ENCODE measurements at places on chromosomes 16 and 17. TPM values are rescaled to one million over a fixed set of nuclear protein-coding genes. Genes with fewer than 3 reads are reported as not detected.

Gene DLX4
- total RNA-seq = 0.44 TPM

Gene FOXN1
- 0.29 TPM for total RNA-seq

Gene TMEM98
- total RNA-seq = 59.7 TPM

Gene LRRC37A3
- total RNA-seq = 8.2 TPM

Gene RANBP10
- 7.7 TPM for total RNA-seq

Gene STAC2
- not detected for total RNA-seq

- H3K27me3 ChIP-seq = no peaks in the 10 kb centered on the region
- no peak overlapping the region for H3K27ac ChIP-seq
- DNase-seq = peak; percentile 43
- no peak overlapping the region for H3K4me3 ChIP-seq
Measured at GRCh38 chr17:65472666-65473309, 88.7 kb downstream of the AXIN2 start.

DNA sequence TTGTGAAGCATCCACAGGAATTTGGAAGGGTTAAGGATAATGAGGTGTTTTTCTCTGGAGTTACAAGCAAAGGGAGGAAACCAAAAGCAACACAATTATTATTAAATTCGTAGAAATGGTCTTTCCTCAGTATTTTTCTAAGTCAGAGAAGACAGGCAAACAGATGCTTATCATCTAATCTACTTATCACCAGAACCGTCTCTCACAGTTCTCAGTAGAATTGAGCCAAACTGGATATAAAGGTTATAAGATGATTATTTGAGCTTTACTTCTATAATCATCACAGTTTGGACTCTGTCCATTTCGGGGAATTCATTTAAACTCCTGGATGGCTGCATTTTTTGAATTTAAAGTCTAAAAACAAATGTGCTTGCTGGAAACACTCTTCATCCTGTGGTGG lies 245.0 kb downstream of the KCNJ2 start:
- no peak for DNase-seq
- H3K27ac ChIP-seq = no peak overlapping the region
- H3K4me3 ChIP-seq = no peak overlapping the region
- no peaks in the 10 kb centered on the region for H3K27me3 ChIP-seq

DNA sequence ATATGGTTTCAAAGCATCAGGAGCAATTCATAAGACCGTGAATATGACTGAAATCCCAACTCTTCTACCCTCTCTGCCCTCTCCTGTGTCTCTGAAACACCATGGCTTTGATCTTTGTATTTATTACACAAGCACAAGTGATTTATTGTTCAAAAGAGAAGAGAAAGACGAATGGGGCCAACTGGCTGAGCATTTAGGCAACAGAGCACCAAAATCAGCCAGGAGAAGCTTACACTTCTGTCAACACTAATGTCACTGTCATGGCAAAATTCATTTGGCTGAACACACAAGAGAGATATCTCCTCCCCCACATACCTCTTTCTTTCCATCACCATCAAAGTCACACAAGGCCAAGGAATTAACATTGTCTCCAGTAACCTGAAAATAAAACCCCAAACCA lies 9.3 kb downstream of the BBS2 start:
- DNase-seq = no peak
- no peaks in the 10 kb centered on the region for H3K4me1 ChIP-seq
- H3K36me3 ChIP-seq = no peaks in the 10 kb centered on the region
- no peak overlapping the region for H3K4me3 ChIP-seq
- no peak overlapping the region for H3K27ac ChIP-seq

DNA sequence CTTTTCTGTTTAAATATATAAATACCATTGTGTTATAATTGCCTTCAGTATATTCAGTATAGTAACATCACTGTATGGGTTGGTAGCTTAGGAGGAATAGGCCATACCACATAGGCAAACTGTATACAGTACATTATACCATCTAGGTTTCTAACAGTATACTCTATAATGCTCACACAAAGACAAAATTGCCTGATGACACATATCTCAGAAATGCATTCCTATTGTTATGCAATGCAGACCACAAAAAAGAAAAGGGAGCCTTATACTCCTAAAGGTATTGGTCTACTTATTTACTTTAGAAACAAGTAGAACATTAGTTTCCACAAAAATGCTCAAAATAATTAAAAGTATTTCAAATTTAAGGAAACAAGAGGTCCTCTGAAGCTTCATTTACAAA lies 47.9 kb downstream of the SETD6 start:
- H3K27ac ChIP-seq = no peak overlapping the region
- H3K27me3 ChIP-seq = no peaks in the 10 kb centered on the region
- H3K4me3 ChIP-seq = no peak overlapping the region

DNA sequence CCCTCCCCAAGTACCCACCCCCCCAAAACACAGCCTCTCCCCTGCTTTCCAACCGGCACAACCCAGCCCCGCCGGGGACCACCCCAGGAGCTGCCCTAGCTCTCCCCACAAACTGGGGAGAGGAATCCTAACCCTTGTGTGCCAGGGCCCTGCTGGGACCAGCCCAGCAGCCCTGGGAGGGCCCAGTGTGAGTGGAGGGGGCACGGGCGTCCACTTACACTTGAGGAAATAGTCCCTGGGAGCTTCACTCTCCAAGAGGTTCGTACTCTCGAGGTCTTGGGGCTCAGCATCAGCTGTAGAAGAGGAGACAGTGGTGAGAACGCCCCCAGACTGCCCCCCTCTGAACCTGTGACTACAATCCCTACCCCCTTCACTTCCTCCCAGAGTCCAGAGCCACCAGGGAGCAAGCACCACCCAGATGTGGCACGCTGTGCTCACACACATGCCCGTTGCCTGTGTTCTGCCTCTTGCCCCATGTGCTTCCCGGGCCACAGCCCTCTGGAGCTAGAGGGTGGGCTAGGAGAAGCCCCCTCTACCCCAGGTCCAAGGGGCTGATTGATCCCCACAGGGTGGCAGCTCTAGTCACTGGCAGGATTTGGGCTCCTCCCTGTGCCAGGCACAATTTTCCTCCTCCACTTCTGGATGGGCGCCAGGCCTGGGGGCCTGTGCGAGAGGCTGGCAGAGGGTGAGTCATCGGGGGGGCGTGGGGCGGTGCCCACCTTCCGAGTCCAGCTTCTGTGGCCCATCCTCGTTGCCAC lies 3.0 kb downstream of the TRIM47 start:
- H3K4me1 ChIP-seq = peaks cover 43% of the 10 kb centered on the region
- peak overlapping the region; percentile 94 for H3K4me3 ChIP-seq
- H3K27me3 ChIP-seq = no peaks in the 10 kb centered on the region
- no peaks in the 10 kb centered on the region for H3K36me3 ChIP-seq
- H3K27ac ChIP-seq = peak overlapping the region; percentile 95

DNA sequence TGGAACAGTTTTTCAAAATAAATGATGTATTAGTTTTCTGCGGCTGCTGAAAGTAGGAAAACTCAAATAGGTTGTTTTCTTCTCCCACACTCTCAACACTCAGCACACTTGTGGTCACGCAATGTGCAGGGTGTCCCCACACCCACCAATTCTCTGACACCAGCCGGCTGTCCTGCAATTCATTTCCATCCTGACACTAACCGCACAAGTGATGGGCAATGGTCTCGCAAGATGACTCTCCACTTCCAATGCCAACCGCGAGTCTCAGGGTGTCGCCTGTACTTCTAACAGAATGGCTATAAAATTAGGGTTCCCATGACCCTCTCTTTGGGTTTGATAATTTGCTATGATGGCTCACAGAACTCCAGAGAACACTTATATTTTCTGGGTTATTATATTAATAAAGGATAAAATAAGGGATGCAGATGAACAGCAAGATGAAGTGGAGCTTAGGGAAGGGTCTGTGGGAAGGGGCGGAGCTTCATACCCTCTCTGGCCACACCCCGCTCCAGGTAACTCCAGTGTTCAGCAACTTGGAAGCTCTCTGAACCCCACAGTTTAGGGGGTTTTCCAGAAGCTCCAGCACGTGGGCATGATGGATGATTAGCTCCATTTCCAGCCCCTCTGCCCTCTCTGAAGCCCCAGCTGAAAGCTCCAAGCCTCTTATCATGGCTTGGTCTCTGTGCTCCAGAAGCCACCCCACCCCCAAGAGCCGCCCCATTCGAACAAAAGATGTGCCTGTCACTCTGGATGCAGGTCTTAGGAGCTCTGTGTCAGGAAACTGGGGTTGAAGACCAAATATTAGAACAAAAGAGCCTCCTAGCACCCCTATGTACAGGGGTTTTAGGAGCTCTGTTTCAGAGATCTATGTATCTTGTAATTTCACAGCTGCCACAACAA lies 19.8 kb downstream of the TAF1C start:
- no peak overlapping the region for H3K27ac ChIP-seq
- H3K27me3 ChIP-seq = no peaks in the 10 kb centered on the region
- H3K36me3 ChIP-seq = no peaks in the 10 kb centered on the region

DNA sequence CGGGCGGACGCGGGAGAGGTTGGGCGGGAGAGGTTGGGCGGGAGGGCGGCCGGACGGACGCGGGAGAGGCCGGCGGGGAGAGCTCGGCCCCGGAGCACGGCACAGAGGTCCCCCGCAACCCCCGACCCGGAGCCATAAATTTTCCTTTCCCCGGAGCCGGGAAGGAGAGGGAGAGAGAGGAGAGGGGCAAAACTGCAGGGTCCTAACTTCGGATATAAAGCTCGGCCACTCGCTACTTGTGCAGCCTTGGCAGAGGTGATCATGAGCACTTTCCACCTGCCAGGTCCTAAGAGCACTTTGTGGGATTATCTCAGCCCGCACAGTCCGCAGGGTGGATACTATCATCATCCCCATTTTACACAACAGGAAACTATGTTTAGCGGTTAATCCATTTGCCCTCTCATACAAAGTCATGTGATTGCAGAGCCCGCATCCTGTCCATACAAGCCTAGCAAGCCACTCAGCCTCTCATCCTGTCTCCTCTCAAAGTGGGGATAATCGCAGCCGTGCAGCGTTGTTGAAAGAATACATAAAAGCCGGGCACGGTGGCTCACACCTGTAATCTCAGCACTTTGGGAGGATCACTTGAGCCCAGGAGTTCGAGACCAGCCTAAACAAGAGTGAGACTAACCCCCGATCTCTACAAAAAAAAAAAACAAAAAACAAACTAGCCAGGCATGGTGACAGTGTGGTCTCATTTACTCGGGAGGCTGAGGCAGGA lies 780 bp upstream of the DCAKD start:
- H3K27ac ChIP-seq = peak overlapping the region; percentile 84
- H3K4me1 ChIP-seq = no peaks in the 10 kb centered on the region
- no peaks in the 10 kb centered on the region for H3K36me3 ChIP-seq
- H3K4me3 ChIP-seq = peak overlapping the region; percentile 62

- H3K36me3 ChIP-seq = no peaks in the 10 kb centered on the region
- H3K27me3 ChIP-seq = no peaks in the 10 kb centered on the region
- H3K4me1 ChIP-seq = no peaks in the 10 kb centered on the region
- H3K27ac ChIP-seq = no peak overlapping the region
Measured at GRCh38 chr16:12771341-12771798, 32.3 kb downstream of the CPPED1 start.

- no peak overlapping the region for H3K4me3 ChIP-seq
- no peaks in the 10 kb centered on the region for H3K27me3 ChIP-seq
- H3K36me3 ChIP-seq = no peaks in the 10 kb centered on the region
Measured at GRCh38 chr16:81899601-81900000, 111.7 kb downstream of the SDR42E1 start.

DNA sequence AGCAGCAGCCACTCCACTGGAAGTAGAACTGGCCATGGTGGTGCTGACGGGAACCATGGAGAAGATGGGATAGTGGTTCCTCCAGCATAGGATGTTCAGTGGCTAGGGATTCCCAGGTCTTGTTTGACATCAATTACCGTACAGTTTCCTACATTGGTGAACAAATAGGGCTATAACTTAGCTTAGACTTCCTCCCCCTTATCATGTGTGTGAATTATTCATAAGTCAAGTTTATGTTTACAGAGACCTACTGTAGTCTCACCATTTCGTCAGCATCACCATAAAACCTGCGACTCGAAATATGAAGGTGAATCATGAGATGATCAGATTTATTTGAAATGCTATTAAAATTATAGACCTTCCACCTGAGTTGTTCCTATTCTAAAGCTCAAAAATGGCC lies 1.2 kb downstream of the KRTAP2-3 start:
- H3K27me3 ChIP-seq = no peaks in the 10 kb centered on the region
- DNase-seq = no peak
- no peak overlapping the region for H3K27ac ChIP-seq

- no peak overlapping the region for H3K4me3 ChIP-seq
- H3K36me3 ChIP-seq = no peaks in the 10 kb centered on the region
- H3K27me3 ChIP-seq = no peaks in the 10 kb centered on the region
Measured at GRCh38 chr16:87322833-87323726, 5.9 kb upstream of the C16orf95 start.

- no peak for DNase-seq
- no peak overlapping the region for H3K27ac ChIP-seq
- H3K4me1 ChIP-seq = no peaks in the 10 kb centered on the region
- no peaks in the 10 kb centered on the region for H3K36me3 ChIP-seq
- no peak overlapping the region for H3K4me3 ChIP-seq
Measured at GRCh38 chr16:22862046-22862445, 48.1 kb downstream of the HS3ST2 start.

DNA sequence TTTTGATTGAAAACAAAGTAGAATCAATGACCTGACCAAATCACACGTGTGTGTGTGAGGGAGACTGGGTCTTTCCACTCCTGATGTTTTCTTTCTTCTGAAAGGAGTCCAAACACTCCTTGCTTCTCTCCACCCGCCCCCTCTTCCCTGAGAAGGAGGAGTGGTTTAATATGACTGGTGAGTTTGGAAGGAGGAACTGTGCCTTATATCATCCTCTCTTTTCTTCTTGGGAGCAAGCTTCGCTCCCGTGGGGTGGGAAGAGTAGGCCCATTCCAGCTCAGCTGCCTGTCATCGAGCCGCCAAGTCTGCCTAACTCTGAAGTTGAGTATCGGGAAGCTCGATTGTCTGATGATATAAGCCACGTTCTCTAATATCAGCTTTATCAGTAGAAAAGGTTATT lies 96.5 kb downstream of the YPEL2 start:
- peak overlapping the region; percentile 63 for H3K27ac ChIP-seq
- H3K27me3 ChIP-seq = no peaks in the 10 kb centered on the region
- no peak overlapping the region for H3K4me3 ChIP-seq
- H3K36me3 ChIP-seq = no peaks in the 10 kb centered on the region
- no peak for DNase-seq

DNA sequence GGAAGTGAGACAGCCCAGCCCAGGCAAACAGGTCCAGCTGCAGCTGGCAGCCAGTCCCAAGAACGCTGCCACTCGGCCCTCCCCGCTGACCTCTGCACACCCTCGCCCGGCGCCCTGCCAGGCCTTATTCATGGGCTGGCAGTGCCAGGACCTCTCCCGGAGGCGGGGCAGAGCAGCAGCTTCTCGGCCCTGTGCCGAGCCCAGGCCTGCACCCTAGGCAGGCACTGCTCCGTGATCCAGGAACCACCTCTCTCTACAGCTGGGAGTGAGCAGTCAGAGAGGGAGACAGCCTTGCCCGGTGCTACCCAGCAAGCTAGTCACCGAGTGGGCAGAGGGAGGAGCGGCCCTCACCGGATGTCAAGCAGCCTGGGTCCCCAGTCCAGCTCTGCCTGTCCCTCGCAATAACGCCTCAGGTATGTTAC lies 79.9 kb upstream of the CBX4 start:
- no peaks in the 10 kb centered on the region for H3K4me1 ChIP-seq
- no peaks in the 10 kb centered on the region for H3K27me3 ChIP-seq
- no peaks in the 10 kb centered on the region for H3K36me3 ChIP-seq

- peak; percentile 87 for DNase-seq
- H3K4me1 ChIP-seq = no peaks in the 10 kb centered on the region
- no peaks in the 10 kb centered on the region for H3K27me3 ChIP-seq
- H3K27ac ChIP-seq = peak overlapping the region; percentile 72
Measured at GRCh38 chr16:81645266-81645694, 133.8 kb upstream of the PLCG2 start.

Measured in breast epithelium (tissue), 4 donors.